AG10803 (cell line): ENCODE measurements at places on chromosomes 4 and X.

- peak; percentile 24 for DNase-seq
Observed at GRCh38 chr4:85039526-85039925, 73.0 kb upstream of the WDFY3 start.

DNA sequence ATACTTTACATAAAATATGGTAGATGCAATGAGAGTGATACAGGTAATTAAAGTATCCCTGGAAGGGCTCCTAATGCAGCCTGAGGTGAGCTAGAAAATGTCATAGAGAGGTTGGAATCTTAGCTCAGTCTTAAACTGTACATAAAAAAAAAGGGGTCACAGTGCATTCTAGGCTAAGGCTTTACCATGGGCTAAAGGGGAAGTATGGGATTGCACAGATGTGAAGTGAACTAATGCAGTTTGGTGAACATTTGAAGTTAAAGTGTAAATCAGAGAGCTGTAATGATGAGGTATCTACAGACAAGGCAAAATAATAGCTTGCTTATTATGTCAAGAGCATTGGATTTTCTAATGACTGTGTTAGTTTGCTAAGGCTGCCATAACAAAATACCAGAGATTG lies 405.9 kb downstream of the ADGRL3 start:
- DNase-seq = no peak

DNA sequence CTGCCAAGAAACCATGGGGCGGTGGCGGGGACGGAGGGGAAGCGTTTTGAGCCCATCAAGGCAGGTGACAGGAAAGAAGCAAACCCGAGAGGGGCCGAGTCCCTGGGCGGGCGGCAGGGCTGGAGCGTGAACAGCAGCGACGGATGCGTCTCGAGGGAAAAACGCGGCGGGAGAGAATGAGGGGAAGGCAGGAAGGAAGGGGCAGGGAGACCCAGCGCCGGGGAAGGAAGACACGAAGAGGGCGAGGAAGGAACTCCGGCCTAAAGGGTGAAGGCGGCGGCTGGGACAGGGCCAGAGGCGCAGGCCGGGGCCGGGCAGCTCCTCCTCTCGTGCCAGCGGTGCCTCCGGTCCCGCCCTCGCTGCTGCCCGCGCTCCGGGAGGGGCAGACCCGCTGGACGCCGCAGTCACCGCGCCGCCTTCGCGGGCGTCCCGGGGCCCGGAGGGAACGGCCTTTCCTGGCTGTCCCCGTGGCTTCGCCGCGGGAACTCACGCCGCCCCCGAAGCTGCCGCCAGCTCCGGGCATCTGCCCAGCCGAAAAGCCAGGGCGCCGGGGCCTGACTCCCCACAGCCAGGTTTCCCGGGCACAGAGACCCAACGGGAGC lies 751 bp upstream of the RGS12 start:
- DNase-seq = peak; percentile 49

GRCh38 chrX:19554786-19555185 lies 39.5 kb upstream of the MAP3K15 start:
- peak; percentile 70 for DNase-seq

DNA sequence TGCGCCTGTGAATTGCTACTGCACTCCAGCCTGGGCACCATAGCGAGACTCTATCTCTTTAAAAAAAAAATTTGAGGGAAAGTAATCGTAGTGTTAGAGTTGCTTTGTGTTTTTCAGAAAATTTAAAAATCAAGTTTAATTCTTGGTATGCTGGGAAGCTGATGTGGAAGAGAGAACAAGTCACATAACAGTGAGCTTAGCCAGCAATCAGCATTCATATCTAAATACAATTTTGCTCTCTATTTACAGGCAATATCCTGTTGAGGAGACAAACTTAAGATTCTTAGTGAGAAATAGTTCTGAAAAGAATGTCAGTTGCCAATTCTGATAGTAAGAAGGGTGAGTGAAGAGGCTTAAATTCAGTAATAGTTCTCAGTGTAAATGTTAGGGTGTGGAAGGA lies 9.6 kb upstream of the NDUFC1 start:
- DNase-seq = no peak

DNA sequence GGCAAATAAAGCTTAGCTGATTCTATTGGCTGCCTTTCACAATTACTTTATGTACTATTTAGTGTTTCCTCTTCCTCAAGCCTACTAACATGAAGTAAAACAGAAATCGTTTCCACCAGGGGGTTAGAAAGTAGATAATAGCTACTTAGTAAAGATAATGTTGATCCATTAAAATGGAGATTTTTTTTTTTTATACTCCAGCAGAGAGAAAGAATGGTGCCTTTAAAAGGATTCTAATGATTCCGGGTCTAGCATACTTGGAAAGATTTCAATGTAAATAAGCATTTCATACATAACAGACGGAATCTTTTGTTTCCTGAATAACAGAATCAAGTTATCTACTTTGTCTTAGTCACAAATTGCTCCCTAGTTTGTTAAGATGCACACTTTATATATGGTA lies 37.1 kb downstream of the GK start:
- DNase-seq = peak; percentile 4

- DNase-seq = peak; percentile 68
Observed at GRCh38 chr4:151486168-151486567, 77.2 kb downstream of the FHIP1A start.

DNA sequence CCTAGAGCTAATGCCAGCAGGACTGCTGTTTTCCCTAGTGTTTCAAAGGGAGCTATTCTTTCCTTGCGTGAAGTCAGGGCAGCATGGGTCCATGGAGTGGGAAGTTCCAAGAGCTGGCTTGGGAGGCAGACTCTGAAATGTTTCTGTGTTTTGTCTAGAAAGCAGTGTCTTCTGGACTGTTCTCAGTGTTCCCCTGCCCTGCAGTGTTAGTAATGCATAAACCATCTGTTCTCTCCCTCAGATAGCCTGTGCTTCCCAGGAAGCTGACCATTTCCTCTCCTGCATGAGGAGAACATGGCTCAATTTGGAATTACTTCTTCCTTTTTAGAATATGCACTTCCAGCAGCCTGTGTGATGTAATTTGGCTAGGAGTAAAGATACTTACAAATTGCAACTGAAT lies 116.7 kb upstream of the CXCL13 start:
- no peak for DNase-seq

- DNase-seq = no peak
Observed at GRCh38 chrX:21993265-21993664, 38.9 kb upstream of the PHEX start.

DNA sequence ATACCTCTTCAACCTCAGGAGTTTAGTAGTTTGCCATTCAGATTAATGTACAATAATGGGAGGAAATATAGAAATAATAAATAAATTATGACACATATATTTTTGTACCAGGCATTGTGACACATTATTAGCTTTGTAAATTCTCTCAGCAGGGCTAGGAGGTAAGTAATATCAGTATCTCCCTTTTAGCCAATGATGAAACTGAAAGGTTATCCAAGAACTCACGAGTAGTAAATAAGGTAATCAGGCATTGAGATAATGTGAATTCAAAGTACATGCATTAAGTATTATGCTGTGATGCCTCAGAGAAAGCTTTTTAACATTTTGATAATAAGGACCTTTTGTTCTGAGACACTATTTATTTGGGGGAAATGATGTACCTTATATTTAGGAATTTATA lies 5.3 kb upstream of the ARAP2 start:
- DNase-seq = no peak

DNA sequence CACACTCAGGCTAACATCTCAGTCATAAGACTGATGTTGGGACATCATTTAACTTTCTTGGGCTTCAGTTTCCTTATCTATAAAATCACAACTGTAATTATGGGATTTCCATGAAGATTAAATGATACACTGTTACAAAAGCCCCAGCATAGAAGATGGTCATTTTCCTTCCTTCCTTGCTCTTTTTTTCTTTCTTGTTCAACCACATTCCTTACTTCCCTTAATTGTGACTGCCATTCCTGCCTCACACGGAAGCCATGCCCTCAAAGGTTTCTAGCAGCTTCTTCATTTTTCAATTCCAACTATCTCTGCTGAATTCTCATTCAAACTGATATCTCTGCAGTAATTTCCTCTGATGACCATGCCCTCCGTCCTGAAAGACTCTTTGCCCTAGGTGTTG lies 311.8 kb downstream of the PPP3CA start:
- no peak for DNase-seq

DNA sequence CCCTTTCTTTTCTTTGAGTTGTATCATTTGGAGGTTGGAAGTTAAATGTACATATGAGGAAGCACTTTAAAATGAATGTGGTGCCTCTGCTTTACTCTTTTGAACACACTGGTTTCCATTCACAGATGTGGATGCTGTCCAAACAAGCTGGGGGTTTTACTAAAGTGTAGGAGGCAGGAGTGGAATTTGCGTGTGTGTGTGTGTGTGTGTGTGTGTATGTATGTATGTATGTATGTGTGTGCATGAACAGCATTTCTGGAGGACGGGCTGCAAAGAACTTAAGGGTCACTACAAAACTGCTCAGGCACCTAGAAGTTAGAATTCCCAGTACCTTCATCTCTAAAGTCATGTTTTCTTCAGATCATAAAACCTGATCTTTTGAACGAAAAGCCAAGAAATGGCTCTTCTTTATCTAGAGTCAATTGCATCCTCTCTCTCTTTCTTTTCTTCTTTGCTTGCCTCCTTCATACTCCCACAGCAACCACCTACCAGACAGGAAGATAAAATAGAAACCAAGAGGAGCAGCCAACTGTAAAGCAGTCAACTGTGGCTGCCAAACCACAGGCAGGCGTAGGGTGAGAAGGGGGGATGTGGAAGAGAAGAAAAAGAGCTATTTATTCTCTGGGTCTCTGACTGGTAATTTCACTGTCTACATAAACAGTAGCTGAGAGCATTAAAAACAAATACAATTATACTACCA lies 177.0 kb upstream of the RASGEF1B start:
- no peak for DNase-seq

DNA sequence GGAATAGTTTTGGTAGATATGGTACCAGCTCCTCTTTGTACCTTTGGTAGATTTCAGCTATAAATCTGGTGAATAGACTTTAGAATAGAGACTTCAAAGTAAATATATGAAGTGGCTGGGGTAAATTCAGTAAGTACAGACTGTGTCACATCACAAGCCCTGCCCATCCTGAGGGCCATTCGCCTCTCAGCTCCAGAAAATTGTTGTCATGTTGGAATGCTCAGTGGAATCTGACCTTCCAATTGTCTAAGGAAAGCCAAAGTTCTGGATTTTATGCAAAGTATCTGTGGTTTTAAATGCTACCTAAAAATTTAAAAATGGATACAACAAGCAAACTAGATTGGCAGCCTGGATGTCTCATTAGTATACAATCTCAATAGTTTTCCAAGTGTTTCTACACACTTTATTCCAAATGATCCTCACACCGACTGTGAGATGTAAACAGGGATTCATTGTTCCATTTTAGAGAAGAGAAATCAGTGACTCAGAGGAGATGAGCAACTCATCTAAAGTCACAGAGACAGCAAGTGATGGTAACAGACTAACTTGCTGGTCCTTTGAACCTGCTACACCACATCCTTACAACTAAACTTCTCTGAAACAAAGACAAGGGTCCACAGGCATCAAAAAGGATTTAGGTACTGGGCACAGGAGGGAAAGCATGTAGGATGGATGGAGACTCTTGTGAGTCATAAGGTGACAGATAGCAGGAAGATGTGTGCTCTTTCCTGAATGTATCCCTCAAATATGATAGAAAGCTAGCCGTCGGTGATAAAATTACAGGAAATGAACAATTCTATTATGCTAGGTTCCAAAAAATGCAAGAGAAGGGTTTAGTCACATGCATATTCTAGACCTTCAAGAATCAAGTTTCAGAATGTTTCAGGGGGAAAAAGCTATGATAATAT lies 127.3 kb downstream of the ATP10D start:
- DNase-seq = peak; percentile 36

DNA sequence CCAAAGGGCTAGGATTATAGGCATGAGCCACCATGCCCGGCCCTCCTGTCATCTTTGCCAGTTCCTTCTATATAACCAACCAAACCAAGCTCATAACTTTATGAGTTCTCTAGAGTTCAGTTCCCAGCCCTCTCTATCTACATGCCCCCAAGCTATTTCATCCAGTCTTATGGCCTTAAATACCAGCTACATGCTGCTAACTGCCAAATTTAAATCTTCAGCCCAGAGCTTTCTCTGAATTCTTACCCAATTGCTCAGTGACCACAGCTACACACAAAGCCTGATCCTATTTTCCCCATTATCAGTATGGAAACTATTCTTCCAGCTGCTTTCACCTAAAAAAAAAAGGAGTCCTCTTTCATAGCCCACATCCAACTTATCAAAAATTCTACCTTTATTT lies 23.1 kb downstream of the TMEM184C start:
- peak; percentile 31 for DNase-seq

DNA sequence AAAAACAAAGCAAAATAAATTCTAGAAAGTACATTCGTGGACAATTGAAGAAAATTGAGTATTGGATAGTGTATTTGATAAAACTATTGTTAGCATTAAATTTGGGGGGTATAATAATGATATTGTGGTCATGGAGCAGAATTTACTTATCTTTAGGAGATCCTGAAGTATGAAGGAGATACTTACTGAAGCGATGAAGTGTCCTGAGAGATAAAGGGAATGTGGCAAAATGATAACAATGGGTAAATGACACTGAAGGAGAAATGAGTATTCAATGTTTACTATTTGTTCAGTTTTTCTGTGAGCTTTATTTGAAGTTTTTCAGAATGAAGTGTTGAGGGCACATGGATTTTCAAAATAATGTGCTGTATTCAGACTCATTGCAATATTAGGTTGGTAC lies 30.0 kb upstream of the BLTP1 start:
- DNase-seq = no peak

GRCh38 chr4:14269824-14270223 lies 642.3 kb upstream of the BOD1L1 start:
- no peak for DNase-seq
